Mesothelial cell of epicardium (in vitro differentiated cells): ENCODE measurements at places on chromosomes 1 and 21. TPM values are rescaled to one million over a fixed set of nuclear protein-coding genes. Genes with fewer than 3 reads are reported as not detected.

CD1B gene
- total RNA-seq = not detected in 3 replicates

DNA sequence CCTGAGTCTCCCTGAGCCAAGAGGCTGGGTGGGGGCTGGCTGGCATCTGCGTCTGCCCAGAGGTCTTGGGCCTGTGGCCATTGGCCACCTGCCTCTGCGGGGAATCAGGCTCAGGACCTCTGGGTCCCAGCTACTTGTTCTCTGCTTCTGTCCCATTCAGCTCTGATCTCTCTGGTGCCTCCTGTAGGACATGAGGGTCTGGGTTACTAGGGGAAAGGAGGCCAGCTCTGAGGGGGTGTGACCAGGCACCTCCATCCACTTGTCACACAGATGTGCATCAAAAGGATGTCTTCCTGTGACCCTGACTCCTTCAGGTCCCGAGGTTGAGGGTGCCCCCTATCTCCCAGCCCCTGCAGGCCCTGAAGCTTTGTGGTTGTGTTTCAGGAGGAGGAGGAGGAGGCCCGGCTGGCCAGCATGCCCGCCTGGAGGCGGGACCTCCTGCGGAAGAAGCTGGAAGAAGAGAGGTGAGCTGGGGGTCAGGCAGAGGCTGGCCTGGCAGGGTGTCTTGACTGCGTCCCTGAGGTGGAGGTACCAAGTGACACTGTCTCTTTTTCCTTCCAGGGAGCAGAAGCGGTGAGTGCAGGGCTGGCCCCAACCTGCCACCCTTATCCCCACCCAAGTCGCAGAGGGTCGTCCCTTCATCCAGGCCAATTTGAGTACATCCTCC is 9.0 kb downstream of the TNFRSF25 start:
- peaks cover 14% of the 10 kb centered on the region for H3K4me1 ChIP-seq
- H3K36me3 ChIP-seq = no peaks in the 10 kb centered on the region
- no peaks in the 10 kb centered on the region for H3K27me3 ChIP-seq
- DNase-seq = no peak

UBIAD1 gene
- 14.6 to 17.3 TPM (median 16.7 TPM) in 3 replicates for total RNA-seq

- no peaks in the 10 kb centered on the region for H3K27me3 ChIP-seq
- no peak for DNase-seq
- peaks cover 4% of the 10 kb centered on the region for H3K4me1 ChIP-seq
- H3K36me3 ChIP-seq = peaks cover 31% of the 10 kb centered on the region
Observed at GRCh38 chr1:44973645-44974044, 12.8 kb downstream of the EIF2B3 start.

DNA sequence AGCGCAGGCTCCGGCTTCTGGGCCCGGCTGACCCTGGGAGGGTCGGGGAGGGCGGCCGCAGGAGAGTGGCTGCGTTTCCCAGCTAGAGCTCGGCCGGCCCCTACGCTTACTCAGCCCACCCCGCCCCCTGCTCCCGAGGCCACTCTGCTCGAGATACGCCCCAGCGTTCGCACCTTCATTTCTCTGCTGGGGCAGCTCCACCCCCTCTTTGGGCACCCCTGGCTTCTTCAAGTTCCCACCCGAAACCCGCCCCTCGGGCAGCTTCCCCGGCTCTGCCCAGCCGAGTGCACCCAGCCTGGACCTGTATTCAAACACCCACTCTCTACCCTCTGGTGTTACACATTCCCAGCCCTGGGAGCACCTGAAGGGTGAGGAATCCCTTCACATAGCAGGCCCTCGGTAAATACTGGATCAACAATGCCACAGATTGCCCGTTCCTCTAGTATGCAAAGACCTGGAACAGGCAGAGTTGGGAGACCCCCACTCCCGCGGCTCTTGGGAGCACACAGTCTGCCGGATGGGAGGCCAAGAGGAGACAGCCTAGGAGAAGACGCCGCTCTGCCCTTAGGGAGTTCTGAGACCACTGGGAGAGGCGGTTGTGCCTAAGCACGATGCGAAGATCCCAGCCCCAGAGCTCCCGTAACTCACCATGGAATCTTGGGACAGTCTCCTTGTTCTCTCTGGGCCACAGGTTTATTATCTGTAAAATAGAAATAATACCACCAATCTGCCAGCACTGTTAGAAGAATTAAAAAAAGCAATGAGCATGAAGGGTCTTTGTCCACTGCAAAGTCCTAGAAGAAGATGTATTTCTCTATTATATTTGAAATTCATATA is 566 bp upstream of the PAQR7 start:
- peak overlapping the region; percentile 94 for H3K27ac ChIP-seq
- H3K36me3 ChIP-seq = no peaks in the 10 kb centered on the region
- peak overlapping the region; percentile 62 for H3K4me3 ChIP-seq
- H3K4me1 ChIP-seq = peaks cover 54% of the 10 kb centered on the region
- no peaks in the 10 kb centered on the region for H3K27me3 ChIP-seq

- no peak overlapping the region for H3K4me3 ChIP-seq
- DNase-seq = no peak
- H3K4me1 ChIP-seq = no peaks in the 10 kb centered on the region
- no peaks in the 10 kb centered on the region for H3K27me3 ChIP-seq
- no peaks in the 10 kb centered on the region for H3K36me3 ChIP-seq
Observed at GRCh38 chr1:9784508-9785133, 39.1 kb downstream of the CLSTN1 start.

- no peak overlapping the region for H3K27ac ChIP-seq
- no peak for DNase-seq
- H3K36me3 ChIP-seq = no peaks in the 10 kb centered on the region
- H3K4me3 ChIP-seq = no peak overlapping the region
- no peaks in the 10 kb centered on the region for H3K27me3 ChIP-seq
- H3K4me1 ChIP-seq = peaks cover 7% of the 10 kb centered on the region
Observed at GRCh38 chr1:184911103-184911745, 63.1 kb downstream of the NIBAN1 start.

GRCh38 chr1:75233302-75233929 is 99.2 kb downstream of the LHX8 start:
- H3K36me3 ChIP-seq = no peaks in the 10 kb centered on the region
- no peak for DNase-seq
- H3K4me1 ChIP-seq = no peaks in the 10 kb centered on the region
- H3K27me3 ChIP-seq = peaks cover 5% of the 10 kb centered on the region

NCF2 gene
- 0.16 to 0.47 TPM in 2 of 3 replicates, not detected in the other for total RNA-seq

DNA sequence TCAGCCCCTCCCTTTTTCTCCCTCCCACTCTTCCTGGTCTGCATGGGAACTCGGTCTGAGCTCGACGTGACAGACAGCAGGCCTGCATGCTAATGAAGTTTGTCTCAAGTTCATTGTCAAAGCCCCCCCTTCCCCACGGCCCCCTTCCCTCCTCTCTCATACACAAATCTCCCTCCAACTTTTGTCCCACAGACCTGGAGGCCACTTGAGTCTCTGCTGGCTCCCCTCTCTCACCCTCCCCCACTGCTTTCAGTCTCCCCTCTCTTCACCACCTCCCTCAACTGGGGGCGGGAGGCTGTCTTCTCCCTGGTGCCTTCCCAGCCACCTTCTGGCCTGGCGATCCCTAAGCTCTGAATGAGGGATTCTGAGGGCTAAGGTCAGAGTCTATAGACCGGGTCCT is 61.3 kb downstream of the RHBG start:
- no peak overlapping the region for H3K27ac ChIP-seq
- DNase-seq = no peak
- no peaks in the 10 kb centered on the region for H3K36me3 ChIP-seq
- H3K27me3 ChIP-seq = peaks cover 99% of the 10 kb centered on the region
- H3K4me1 ChIP-seq = peaks cover 4% of the 10 kb centered on the region
- H3K4me3 ChIP-seq = no peak overlapping the region

DNA sequence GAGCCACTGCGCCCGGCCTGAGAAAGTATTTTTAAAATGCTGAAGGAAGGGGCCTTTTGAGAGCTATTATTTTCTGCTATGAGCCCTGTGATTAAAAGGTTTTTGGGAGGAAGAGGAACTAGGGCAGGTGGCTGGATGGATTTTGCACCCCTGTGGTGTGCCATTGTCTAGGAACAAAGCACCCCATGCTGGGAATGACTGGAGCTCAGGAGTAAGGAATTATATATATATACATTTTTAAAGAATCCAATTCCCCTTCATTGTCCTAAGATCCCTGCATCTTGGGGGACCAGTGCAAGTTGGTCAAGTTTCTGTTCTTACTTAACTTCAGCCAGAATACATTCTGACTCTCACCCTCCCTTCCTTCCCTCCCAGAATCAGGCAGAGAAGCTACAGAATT is 91.6 kb downstream of the ZNF648 start:
- no peak for DNase-seq
- no peak overlapping the region for H3K4me3 ChIP-seq
- H3K4me1 ChIP-seq = no peaks in the 10 kb centered on the region

DNA sequence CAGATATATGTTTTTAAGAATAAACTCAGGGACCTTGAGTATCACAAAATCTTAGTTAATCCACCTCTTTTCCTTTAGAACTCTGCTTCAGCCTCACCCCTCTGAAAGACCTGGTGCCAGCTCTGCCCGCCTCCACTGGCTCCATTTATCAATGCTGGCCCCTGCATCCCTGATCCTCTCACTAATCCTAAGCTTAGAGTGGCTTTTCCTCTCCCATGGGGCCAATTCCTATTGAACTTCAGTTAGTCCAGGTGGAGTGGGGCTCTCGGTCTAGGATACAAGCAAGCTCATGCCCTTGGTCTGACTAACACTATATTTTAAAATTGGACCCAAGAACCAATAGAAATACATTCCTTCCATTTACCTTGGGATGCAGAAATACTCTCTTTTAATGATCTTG is 87.0 kb downstream of the RGS7 start:
- H3K4me1 ChIP-seq = no peaks in the 10 kb centered on the region
- H3K4me3 ChIP-seq = no peak overlapping the region
- H3K27me3 ChIP-seq = no peaks in the 10 kb centered on the region
- H3K36me3 ChIP-seq = peaks cover 10% of the 10 kb centered on the region
- H3K27ac ChIP-seq = no peak overlapping the region

DNA sequence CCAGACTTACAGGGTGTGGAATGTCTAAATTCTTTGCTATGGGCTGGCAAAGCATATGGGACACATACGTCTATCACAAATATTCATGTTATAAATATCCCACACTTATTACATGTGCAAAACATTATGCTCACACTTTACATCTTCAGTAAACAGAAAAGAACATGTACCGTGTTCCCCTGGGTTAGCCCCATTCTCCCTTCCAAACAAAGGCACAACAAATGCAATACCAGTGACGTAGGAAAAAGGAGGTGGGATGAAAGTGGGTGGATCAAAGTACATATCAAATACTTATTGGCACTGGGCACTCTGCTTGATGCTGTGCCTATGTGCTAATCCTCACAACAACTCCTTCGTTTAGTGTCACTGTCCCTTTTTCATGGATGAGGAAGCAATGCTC is 170.8 kb downstream of the ZSCAN20 start:
- H3K4me1 ChIP-seq = no peaks in the 10 kb centered on the region
- H3K4me3 ChIP-seq = no peak overlapping the region
- H3K27ac ChIP-seq = no peak overlapping the region
- no peak for DNase-seq

- no peak overlapping the region for H3K4me3 ChIP-seq
- no peaks in the 10 kb centered on the region for H3K27me3 ChIP-seq
- H3K36me3 ChIP-seq = peaks cover 2% of the 10 kb centered on the region
- peaks cover 5% of the 10 kb centered on the region for H3K4me1 ChIP-seq
- no peak overlapping the region for H3K27ac ChIP-seq
- DNase-seq = no peak
Observed at GRCh38 chr1:183360473-183360872, 57.7 kb downstream of the NMNAT2 start.

PLEKHN1 gene
- 33.6 to 36.0 TPM (median 34.4 TPM) in 3 replicates for total RNA-seq

- DNase-seq = no peak
- H3K36me3 ChIP-seq = no peaks in the 10 kb centered on the region
- no peaks in the 10 kb centered on the region for H3K27me3 ChIP-seq
- H3K4me3 ChIP-seq = no peak overlapping the region
- H3K27ac ChIP-seq = no peak overlapping the region
Observed at GRCh38 chr1:116292929-116293725, 79.9 kb upstream of the ATP1A1 start.

EFNA3 gene
- total RNA-seq = 14.6 to 17.8 TPM (median 15.4 TPM) in 3 replicates

- H3K4me3 ChIP-seq = no peak overlapping the region
- H3K4me1 ChIP-seq = peaks cover 4% of the 10 kb centered on the region
- DNase-seq = no peak
- no peaks in the 10 kb centered on the region for H3K36me3 ChIP-seq
- no peaks in the 10 kb centered on the region for H3K27me3 ChIP-seq
Observed at GRCh38 chr21:39430457-39430856, 15.1 kb downstream of the LCA5L start.

DNA sequence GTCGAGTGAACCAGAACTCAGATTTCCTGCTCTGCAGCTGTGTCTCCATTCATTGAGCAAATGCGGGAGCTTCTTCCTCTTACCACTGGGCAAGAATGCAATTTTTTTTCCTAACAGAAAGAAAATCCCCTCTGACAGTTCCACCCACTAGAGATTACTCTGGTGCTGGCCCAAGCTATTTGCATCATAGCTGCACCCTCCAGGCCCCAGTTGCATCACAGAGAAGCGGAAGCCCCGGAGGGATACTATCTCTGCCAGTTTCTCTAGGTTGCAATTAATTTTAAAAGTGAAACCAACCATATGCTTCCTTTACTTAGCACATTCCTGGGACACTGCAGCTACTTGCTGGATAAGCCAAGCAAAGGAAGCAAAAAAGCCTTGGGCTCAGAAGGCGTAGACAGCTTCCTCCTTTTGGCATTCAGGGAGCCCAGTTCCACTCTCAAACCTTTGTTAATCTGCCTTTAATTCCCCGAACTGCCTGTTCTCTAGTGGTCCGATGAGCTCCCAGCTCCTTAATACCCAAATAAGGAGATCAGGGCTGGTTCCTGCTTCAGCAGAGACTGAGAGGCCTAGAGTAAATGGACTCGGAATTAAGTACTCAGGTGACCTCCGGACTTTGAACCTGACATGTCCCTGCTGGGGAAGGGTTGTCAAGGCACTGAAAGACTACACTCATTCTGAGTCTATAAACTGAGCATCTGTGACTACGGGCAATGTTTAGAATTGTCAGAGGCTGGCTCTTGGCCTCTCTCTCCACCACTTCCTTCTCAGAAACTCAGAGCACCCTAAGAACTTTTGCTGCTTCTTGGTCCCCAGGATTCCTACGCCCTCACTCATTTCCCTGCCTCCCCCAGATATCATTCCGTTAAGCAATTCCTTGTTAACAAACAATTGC is 72.5 kb upstream of the TNFSF18 start:
- no peaks in the 10 kb centered on the region for H3K36me3 ChIP-seq
- DNase-seq = no peak
- peak overlapping the region; percentile 95 for H3K27ac ChIP-seq
- peak overlapping the region; percentile 33 for H3K4me3 ChIP-seq
- H3K27me3 ChIP-seq = no peaks in the 10 kb centered on the region

DNA sequence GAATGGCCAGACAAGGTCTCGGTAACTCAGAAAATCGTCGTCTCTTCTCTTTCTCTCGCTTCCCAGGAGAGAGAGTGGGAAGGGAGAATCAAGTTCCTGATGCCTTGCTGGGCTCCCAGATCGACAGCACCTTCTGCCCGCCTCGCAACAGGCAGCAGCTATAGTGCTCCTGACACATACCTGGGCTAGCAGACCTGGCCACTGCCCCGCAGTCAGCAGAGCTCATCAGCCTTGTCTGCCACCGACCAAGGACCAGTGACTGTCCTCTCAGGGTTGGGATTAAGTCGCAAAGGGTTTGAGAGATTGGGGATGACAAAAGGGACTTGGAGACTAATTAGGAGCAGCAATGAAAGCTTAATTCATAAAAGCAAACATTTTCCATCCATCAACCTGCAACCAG is 4.1 kb downstream of the RUNX3 start:
- no peak for DNase-seq
- no peak overlapping the region for H3K27ac ChIP-seq
- H3K4me3 ChIP-seq = no peak overlapping the region
- H3K27me3 ChIP-seq = peaks cover 70% of the 10 kb centered on the region
- H3K36me3 ChIP-seq = no peaks in the 10 kb centered on the region

GRCh38 chr1:80807981-80808380 is 992.8 kb upstream of the ADGRL2 start:
- H3K27me3 ChIP-seq = no peaks in the 10 kb centered on the region
- no peak overlapping the region for H3K4me3 ChIP-seq
- H3K27ac ChIP-seq = no peak overlapping the region
- DNase-seq = no peak
- no peaks in the 10 kb centered on the region for H3K4me1 ChIP-seq

GRCh38 chr1:210232511-210233215 is at the start of gene SERTAD4:
Gene SERTAD4, plus strand, starts transcription at chr1:210232796. Its CDS starts 5,165 bp downstream, at chr1:210237961.
- H3K27me3 ChIP-seq = peaks cover 14% of the 10 kb centered on the region
- peaks cover 33% of the 10 kb centered on the region for H3K4me1 ChIP-seq
